ENCODE measurements at places on chromosomes 6 and 20.

GRCh38 chr6:4401408-4402368 lies 266.3 kb upstream of the ECI2 start:
- peak; percentile 43 for DNase-seq

DNA sequence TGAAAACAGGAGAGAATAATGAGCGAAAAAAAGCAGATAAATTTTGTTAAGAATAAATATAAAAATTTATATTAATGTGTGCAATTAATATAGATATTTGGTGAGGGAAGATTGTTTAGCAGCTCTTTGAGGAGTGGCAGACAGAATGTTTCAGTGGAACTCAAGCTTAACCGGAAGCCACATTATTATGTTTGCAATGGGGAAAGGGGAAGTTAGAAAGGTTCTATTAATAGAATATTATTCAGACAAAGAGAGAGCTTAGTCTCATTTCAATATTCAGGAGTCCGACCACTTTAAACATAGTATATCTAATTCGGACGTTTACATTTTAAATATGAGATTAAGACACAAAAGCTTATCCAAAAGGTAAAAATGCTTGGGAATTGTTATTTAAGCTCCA lies 81.6 kb upstream of the KHDRBS2 start:
- no peak for DNase-seq

- DNase-seq: no peak
Observed at GRCh38 chr20:53274807-53275206, 302.6 kb downstream of the TSHZ2 start.

- DNase-seq: no peak
Observed at GRCh38 chr6:41352396-41352795, 17.0 kb downstream of the NCR2 start.

DNA sequence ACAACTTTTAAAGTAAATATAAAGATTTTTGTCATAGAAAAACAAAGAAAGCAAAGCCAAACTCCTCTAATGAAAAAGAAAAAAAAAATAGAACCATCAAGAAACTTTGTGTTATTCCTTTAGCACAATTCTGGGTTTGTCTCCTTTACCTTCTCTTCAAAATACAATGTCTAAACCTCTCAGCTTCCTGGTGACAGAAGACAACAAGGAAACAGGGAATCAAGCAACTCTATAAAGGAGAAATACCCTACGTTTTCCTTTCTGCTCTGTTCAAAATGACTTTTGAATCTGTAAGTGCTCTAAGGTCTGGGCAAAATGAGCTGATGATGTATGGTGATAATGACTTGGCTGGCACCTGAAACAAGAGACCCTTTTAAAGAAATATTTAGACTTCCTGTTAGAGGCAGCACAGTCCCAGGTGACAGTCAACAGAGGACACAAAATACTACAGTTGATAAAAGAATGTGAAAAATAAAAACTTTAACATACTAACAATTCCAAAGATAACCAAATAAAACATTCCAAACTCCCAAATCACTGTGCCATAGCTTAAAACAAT lies 101.4 kb downstream of the PRDM1 start:
- DNase-seq: no peak

All from RKO (cell line).